GDM1 (cell line): ENCODE measurements at places on chromosomes 12 and 14.

DNA sequence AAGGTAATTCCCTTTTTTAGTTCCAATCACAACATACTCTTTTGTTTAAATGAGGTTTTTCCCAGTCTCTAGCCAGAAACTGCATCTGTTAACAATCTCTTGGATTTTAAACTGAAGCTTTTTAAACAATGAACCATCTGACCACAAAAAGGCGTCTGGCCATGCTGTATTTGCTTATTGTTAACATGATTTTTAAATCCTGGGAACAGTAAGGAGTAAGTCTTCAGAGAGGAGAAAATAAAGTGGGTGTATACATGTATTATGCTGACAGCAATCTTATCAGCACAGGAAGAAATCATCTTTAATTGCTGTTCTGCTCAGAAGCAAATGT is 106.2 kb downstream of the DAAM1 start:
- DNase-seq: no peak

- DNase-seq: no peak
Observed at GRCh38 chr12:49505672-49506071, 33.2 kb upstream of the KCNH3 start.

DNA sequence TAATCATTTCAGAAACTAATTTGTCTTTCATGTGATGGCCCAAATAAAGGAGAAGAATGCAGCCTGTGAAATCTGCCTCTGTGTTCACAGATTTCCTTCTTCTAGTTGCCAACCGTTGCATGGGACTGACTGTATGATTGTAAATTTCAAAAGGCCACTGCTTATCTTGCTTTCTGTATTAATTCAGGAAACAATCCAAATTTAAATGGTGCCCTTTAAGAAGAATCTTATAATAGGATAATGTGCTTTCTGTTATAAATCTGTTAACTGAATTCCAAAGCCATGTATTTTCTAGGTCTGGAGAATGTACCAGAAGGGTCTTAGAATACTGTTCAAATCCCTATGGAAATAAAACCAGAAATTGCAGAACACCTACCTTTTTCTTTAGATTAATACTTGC is 58.6 kb upstream of the ATP2A2 start:
- no peak for DNase-seq

- no peak for DNase-seq
Observed at GRCh38 chr12:10968765-10969456, 17.8 kb downstream of the TAS2R50 start.

DNA sequence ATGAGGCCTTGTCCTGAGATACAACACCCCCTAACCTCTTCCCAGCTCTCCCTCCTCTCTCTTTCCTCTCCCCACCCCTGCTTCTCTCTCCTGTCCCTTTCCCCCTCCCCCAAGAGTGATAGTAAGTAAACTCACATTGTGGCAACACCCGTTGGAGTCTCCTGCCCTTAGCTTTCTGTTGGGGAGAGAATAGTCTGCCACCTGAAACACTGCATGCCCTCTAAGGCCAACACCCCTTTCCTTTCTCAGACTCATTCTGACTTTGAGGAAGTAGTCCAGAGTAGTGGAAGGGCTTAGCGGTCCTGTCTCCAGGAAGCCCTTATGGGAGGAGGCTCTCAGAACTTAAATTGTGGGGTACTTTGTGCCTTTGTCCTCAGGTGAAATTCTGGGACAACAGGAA is 95.2 kb downstream of the PRKCH start:
- DNase-seq: peak; percentile 25

GRCh38 chr14:59131938-59132795 is 56.3 kb upstream of the DAAM1 start:
- DNase-seq: no peak

- no peak for DNase-seq
Observed at GRCh38 chr14:51082349-51082748, 12.6 kb downstream of the TRIM9 start.

DNA sequence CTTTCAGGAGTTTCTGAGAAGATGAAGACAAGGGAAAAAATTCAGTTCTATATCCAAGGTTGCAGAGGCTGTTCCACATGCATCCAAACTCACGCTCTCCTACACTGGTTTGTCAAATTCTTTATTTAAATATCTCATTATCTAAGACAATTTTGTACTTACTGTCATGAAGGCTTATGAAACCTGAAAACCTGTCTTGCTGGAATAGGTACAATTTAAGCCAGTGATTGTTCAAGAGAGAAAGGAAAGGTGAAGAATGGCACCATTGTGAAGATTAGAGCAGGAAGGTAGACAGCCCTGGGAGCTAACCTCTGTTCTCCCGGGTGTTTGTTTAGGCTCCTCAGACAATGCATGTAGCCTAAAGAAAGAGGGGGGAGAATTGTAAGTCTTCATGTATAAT is 315.1 kb upstream of the PRKD1 start:
- DNase-seq: no peak

GRCh38 chr12:8905546-8905945 is 8.8 kb upstream of the PHC1 start:
- DNase-seq: no peak

DNA sequence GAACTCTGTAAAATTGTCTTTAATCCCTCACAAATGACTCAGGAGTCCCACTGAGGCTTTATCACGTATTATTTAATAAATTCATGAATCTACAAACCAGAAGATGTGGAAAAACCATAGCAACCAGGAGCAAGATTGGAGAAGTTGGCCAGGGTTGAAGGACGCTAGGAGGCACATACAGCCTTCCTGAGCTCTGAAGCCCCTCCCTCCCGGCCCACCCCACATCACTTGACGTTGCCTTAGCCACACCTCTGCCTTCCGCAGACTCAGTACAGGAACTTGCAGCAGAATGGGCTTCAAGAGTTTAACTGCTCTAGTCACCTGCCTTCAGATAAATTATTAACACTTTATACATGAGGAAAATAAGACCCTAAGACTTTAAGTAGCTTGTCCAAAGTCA is 33.9 kb downstream of the SLC35F4 start:
- DNase-seq: no peak

- no peak for DNase-seq
Observed at GRCh38 chr14:99255621-99256482, 16.1 kb downstream of the BCL11B start.

GRCh38 chr12:91778091-91778832 is 367.4 kb downstream of the BTG1 start:
- no peak for DNase-seq

DNA sequence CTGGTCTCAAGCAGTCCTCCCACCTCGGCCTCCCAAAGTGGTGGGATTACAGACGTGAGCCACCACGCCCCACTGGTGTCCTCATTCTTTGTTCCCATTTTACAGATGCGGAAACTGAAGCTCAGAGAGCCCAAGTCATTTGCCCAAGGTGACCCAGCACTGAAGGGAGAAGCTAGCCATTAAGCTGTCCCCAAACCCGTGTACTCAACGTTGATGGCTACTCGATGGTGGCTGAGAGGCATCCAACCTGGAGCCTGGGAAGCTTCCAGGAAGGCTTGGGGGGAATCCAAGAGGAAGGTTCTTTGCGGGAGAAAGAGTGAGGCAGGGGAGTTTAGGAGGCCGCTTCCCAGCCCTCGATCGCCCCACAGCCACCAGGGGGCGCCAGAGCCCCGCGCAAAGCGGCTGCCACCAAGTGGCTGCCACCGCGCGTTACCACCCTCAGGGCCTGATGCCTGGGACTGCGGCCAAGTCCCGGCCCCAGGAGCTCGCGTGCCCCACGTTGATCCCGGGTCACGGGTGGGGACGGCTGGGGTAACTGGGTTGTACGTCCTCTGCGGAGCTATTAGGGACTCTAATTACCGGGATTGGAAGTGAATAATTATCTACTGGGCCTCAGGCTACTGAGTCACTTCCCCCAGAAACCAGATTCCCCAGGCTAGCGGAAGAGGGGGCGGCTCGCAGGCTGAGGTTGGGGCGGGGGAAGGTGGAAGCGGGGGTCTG is 8.8 kb upstream of the SH2B3 start:
- peak; percentile 73 for DNase-seq

GRCh38 chr12:28879379-28879778 is 269.7 kb upstream of the FAR2 start:
- no peak for DNase-seq
